ENCODE measurements at places on chromosomes 11 and 22.

DNA sequence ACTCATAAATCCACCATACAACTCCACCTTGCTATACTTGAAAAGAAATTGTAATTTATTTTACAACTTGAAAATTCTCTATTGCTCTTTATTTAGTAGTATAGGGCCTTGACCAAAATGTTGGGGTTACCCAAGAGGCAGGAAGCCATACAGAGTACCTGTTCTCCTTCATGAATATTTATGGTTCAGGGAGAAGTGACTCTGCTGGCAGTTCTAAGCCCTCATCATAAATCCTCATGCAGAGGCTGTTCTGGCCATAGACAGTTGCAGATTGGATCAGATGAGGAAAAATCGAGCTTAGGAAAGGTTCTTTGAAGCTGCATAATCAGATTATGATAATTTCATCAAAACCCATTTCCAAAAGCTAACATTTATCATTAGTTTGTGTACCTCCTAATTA lies 449.4 kb upstream of the TENM4 start:
- no peak for DNase-seq

- DNase-seq, result no peak
Observed at GRCh38 chr11:75920848-75921247, 105.8 kb downstream of the UVRAG start.

GRCh38 chr11:35151241-35151640 lies 12.3 kb downstream of the CD44 start:
- DNase-seq, result no peak

DNA sequence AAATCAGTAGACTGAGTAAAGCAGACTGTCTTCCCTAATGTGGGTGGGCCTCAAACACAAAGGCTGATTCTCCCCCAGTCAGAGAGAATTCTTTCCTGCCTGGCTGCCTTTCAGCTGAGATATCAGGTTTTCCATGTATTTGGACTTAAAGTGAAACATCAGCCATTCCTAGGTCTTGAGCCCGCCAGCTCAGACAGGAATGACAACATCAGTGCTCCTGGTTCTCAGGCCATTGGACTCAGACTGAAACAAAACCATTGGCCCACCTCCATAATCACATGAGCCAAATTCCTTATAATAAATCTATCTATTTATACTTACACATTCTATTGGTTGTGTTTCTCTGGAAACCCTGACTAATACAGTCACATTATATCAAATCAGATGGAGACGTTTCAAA lies 56.7 kb upstream of the CLPB start:
- DNase-seq, result no peak

DNA sequence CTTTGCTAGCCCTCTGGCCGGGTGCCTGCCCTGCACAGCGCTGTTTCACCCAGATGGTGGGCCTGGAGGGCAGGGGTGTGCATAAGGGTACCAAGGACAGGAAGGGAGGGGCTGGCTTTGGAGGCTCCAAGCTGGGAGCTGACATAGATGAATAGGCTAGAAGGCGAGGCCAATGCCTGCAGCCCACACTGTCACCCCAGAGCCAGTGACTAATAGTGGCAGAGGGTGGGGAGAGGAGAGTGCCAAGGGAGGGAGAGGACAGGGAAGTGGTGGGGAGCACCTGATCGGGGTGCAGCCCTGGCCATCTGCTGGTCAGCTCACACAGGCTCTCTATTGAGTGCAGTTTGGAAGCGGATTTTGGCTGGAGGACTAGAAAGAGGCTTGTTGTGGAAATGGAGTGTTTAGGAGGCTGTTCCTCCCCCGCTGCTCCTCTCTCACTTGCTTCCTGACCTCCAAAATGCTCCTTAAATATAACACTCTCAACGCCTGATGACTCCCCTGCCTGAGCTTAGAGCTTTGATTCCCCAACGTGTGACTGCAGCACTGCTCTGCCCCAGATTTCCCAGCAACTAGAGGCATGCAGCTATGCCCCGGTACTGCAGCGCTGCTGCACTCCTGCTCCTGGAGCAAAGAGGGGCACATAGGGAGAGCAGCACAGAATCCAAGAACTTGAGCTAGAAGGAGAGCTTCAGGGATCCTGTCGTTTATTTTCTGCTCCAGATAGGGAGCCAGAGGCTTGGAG lies 89.2 kb downstream of the GRAMD1B start:
- no peak for DNase-seq

- DNase-seq, result no peak
Observed at GRCh38 chr11:18706330-18707243, 8.0 kb downstream of the TMEM86A start.

DNA sequence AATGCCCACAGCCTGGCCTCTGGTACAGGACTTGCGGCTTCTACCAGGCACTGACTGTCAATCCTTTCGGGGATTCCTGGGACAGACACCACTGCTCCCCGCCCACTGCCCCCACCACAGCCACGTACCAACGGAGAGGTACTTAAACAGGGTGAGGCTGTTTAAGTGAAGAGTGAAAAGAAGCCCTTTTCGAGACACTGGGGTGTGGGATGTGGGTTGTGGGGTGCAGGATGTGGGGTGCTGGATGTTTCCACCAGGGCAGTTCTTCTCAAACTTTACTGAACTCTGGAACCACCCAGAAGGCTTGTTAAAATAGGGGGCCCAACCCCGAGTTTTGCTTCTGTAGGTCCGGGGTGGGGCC lies 34.2 kb upstream of the PRR5 start:
- DNase-seq, result no peak

- DNase-seq, result no peak
Observed at GRCh38 chr11:44190883-44191230, 95.4 kb downstream of the EXT2 start.

- no peak for DNase-seq
Observed at GRCh38 chr22:47202819-47203553, 440.5 kb downstream of the TBC1D22A start.
